GM23248 (cell line): ENCODE measurements at places on chromosomes 1 and 21. TPM values are rescaled to one million over a fixed set of nuclear protein-coding genes. Genes with fewer than 3 reads are reported as not detected.
A peak's percentile ranks its signal among the peaks of the same experiment; 100 is the strongest.

GRCh38 chr1:163406772-163407171 is 85.0 kb downstream of the NUF2 start:
- DNase-seq = no peak

GRCh38 chr1:183760661-183761060 is 44.3 kb upstream of the RGL1 start:
- DNase-seq = no peak

DNA sequence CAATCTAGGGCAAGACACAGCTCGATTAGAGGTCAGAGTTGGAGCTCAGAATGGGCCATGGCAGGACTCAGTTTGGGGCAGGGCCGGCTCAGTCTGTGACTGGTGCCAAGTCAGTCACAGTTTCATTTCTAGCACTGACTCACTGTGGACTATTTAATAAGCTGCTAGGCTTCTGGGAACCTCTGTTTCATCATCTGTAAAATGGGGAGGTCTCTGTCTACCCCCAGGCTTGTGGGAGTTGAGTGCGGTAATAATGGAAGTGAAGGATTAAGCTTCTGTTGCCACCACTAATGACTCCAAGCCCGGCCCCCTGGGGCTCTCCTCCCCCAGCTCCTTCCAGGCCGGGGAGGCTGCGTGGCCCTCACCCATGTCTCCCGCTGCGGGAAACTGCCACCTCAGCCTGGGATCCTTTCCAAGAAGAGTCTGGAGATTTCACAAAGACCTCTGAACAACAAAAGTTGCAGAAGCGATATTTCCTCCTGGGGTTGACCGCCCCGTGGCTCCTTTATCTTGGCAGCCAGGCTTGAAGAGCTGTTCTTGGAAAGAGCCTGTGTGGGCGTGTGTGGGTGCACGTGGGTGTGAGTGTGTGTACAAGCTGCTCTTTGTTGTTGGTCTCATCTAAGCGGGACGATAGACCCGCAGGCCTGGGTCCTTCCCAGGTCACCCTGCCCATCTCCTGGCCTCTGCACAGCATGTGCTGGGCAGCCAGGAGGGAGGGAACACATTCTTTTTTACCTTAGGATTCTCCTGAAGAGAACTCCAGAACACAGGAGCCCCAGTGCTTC is 29.1 kb downstream of the KNCN start:
- peak; percentile 91 for DNase-seq

GRCh38 chr1:158179301-158180041 is 1.2 kb upstream of the CD1D start:
- no peak for DNase-seq

DNA sequence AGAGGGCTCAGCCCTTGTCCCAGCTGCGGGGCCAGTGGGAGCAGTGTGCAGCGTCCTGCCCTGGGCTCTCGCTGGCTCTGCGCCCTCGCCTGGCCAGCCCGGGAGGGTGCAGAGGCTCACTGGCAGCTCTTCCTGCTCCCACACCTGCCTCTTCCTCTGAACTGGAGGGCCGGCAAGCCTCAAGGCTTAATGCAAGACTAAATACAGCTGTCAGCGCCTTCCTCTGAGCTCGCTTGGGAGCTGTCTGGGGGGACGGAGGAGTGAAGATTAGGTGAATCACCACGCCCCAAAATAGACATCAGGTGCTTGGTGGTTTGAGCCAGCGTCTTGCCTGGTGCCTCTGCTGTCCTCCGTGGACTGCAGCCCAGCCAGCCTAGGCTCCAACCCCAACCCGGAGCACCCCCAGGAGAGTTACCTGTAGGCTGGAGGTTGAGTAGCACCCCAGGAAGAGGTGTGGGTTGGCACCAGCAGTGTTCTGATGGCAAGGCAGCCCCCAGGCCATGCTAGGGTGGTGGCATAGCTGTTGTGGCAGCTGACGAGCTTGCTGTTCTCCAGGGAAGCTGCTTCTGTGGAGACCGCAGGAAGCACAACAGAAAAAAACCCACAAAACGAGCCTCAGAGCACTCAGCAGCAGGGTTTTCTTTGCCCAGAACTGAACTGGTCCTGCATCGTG is 36.9 kb downstream of the UMODL1 start:
- DNase-seq = peak; percentile 70

DNA sequence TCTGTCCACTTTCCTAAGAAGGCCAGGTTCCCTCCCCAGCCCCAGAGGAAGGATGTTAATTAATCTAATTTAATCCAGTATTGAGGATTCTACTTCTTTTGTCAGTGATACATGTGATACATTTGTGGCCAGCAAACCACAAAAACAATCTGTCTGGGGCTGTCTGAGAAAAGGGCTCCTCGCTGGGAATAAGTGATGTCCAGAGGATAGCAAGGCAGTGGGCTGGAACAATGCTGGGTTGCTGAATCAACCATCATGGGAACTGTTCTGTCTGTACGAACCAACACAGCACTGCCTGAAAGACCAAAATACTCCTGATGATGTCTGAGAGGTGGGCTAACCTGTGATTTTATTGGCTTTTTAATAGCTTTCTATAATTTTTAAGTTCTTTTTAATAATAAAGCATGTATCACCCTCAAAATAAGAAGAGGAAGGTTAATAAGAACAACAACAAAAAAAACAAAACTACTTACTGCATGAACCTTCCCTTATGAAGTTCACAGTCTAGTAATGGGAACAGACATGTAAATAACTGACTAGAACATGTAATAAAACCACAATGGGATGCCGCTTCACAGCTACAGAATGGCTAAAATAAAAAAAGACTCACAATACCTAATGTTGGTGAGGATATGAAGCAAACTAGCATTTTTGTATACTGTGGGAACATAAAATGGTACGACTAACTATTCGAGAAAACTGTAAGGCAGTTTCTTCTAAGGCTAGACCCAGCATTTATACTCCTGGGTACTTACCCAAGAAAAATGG is 11.4 kb upstream of the ADAR start:
- DNase-seq = no peak

GRCh38 chr1:228390649-228391048 is 16.0 kb downstream of the TRIM11 start:
- no peak for DNase-seq

GRCh38 chr1:25581764-25582163 is 34.8 kb upstream of the MAN1C1 start:
- DNase-seq = no peak

GRCh38 chr1:194227161-194227560 is 1040.7 kb upstream of the B3GALT2 start:
- no peak for DNase-seq

GRCh38 chr1:213651077-213651476 is 336.7 kb upstream of the PROX1 start:
- DNase-seq = no peak

DNA sequence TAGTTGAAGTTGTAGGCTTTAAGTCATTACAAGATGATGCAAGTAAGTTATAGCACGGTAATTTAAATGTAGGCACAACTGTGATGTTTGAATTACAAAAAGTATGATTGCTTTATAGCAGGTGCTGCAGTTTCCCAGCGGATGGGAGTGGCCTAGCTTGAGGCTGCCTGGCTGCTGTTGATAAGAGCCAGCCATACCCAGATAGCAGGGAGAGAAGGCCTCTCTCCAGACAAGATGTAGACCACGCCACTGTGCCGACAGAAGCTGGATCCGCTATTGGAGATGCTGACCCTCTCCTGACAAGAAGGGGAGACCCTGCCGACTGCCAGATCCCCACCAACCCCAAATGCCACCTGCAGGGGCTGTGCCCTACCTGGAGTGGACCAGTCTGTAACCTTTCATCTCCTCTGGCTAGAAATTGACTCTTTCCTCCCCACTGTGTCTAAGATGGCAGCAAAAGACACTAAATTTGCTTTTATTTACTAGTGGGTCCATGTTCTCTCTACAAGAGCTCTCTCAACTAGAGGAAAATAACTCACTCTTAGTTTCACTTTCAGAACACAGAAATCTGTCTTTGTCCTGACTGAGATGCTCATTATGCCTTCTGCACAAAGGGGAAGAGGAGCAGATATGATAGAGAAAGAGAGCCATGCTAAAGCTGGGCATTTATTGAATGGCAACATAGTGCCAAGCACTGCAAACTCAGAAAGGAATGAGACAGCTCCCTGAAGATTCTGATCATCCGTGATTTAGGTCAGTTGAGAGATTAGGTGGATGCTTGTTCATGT is 127.9 kb downstream of the URB2 start:
- peak; percentile 2 for DNase-seq

- no peak for DNase-seq
These were observed 193.6 kb downstream of the RGS7 start for GRCh38 chr1:241163363-241163762.

DNA sequence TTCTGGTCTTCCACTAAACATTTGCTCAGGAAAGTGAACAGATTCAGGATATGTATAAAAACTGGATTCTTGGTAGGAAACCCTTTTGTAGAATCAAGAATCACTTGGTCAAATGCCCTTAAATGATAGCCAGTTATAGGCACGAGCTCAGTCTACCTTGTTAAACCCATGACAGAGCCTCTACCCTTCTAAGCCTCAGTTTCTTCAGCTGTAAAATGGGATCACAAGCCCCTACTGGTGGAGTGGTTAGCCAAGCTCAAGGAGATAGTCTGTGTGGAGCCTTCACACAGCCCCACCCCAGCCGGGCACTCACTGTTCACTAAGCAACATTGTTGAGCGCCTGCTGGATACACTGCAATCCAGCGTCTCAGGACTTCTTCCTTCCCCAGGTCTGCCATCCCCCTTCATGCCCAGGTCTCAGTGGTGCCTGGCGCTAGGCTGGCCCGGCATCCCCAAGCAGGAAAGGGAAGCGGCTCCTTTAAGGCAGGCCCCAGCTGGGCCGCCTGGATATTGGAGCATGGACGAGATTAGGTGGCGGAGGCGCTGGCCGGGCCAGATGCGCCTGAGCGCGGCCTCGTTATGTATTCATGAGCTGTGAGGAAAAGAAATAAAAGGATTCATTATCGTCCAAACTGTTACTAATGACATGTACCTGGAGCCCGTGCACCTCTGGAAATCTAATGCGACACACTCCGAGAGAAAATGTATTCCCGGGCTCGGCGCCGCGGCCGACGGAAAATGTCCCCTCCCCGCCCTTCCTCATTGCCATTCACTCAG is 75.6 kb downstream of the TAS1R2 start:
- peak; percentile 14 for DNase-seq

DNA sequence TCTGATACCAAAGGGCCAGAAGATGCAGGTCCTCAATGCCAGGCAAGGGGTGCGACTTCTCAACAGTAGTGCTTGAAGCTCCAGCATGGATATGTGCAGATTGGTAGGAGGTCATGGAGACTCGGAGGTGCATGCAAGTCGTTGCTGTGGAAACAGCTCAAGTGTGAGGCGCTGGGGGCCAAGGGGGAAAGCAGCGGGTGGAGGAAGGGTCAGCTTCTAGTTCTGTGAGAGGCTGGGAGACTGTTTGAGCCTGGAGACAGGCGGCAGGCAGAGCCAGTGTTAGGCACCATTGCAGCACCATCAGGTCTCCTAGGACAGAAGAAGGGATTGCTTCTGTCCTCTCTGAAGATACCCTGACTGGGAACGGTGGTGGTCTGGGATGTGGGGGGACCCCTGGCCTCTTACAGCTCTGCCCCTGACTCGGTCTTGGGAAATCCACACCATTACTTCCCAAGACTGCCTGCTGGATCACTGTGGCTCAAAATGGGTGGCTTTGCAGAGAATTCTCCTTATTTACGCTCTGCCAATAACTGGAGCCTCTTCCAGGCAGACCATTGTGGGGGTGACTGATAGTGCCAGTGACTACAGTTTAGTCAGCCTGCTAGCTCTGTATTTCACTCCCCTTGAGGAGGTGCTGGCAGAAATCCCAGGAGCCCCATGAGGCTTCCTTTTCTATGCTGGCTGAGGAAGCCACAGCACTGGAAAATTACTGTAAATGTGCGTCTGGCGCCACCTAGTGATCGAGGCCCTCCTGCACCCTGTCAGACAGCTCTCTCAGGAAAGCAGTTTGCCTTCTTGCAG is 46.3 kb upstream of the VANGL1 start:
- DNase-seq = peak; percentile 99

GRCh38 chr1:10536133-10536770 is 61.5 kb downstream of the PEX14 start:
- no peak for DNase-seq

GRCh38 chr1:165635329-165635728 is 4.3 kb downstream of the MGST3 start:
- DNase-seq = no peak

- DNase-seq = no peak
These were observed 154.5 kb downstream of the ETS2 start for GRCh38 chr21:38960251-38960650.

- peak; percentile 44 for DNase-seq
These were observed 136.6 kb upstream of the GFI1 start for GRCh38 chr1:92623187-92623778.

GRCh38 chr1:246199086-246199645 is 307.9 kb downstream of the SMYD3 start:
- peak; percentile 39 for DNase-seq

DNA sequence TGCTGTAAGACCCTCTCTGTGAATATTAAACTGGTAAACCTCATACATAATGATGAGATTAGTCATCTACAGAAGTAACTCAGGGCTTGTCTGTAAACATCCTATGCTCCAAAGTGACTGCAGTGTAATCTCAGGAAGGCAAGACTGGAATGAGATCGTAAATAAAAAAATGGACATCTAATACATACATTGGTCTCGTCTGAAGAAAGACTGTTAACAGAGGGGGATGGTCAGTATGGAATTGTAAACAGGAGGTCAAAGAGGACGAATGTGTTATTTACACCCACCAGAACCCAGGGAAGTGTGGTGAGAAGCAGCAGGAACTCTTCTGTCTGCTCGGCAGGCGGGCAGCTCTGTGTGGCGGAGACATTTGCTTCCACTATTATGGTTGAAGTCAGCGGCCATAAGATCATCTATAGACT is 51.4 kb downstream of the DISC1 start:
- DNase-seq = no peak

GRCh38 chr1:31238612-31238985 is 1.1 kb downstream of the NKAIN1 start:
- DNase-seq = no peak

The TM2D1 gene
- 61.6 and 81.0 TPM in 2 replicates for total RNA-seq

The VSIG8 gene
- not detected in 2 replicates for total RNA-seq

The A3GALT2 gene
- total RNA-seq = not detected in 2 replicates

The CAMK1G gene
- 0.11 TPM in 1 of 2 replicates, not detected in the other for total RNA-seq

The GBP7 gene
- total RNA-seq = not detected in 2 replicates

The PLOD1 gene
- total RNA-seq = 633 and 640 TPM in 2 replicates

The ARHGEF11 gene
- 23.0 and 26.6 TPM in 2 replicates for total RNA-seq

The ERRFI1 gene
- 50.8 and 55.1 TPM in 2 replicates for total RNA-seq

The SPRR1B gene
- total RNA-seq = not detected in 2 replicates
